Heart left ventricle (tissue), 16 donors: ENCODE measurements at places on chromosomes 7 and 10. TPM values are rescaled to one million over a fixed set of nuclear protein-coding genes. Genes with fewer than 3 reads are reported as not detected.

Gene DHX32
- total RNA-seq: 27.3 TPM

Gene PDE6C
- not detected for total RNA-seq

Gene MMRN2
- 30.3 TPM for total RNA-seq

Gene CYP26A1
- total RNA-seq: not detected
